ENCODE measurements at places on chromosomes 3 and 15. TPM values are rescaled to one million over a fixed set of nuclear protein-coding genes. Genes with fewer than 3 reads are reported as not detected.

The RCCD1 gene
- 11.1 TPM for polyA plus RNA-seq

The BCL2A1 gene
- polyA plus RNA-seq = 0.41 TPM

The TNNC1 gene
- polyA plus RNA-seq = 6,305 TPM

The SLC7A14 gene
- 0.05 TPM for polyA plus RNA-seq

The CLSTN2 gene
- 3.7 TPM for polyA plus RNA-seq

The CFAP92 gene
- polyA plus RNA-seq = 0.11 TPM

The CACNA2D3 gene
- polyA plus RNA-seq = 42.4 TPM

The RTP3 gene
- polyA plus RNA-seq = not detected

The SERPINI1 gene
- 6.4 TPM for polyA plus RNA-seq

The FANCD2OS gene
- not detected for polyA plus RNA-seq

The MKRN3 gene
- 0.23 TPM for polyA plus RNA-seq

The ATP13A4 gene
- 0.07 TPM for polyA plus RNA-seq

The LYSMD2 gene
- 7.8 TPM for polyA plus RNA-seq

The SLC2A2 gene
- not detected for polyA plus RNA-seq

The CASR gene
- not detected for polyA plus RNA-seq

The PLIN1 gene
- 38.8 TPM for polyA plus RNA-seq

The NUP210 gene
- polyA plus RNA-seq = 2.0 TPM
